PC-9 (cell line): ENCODE measurements at places on chromosomes 12 and 14. TPM values are rescaled to one million over a fixed set of nuclear protein-coding genes. Genes with fewer than 3 reads are reported as not detected.

GRCh38 chr12:116537101-116537904 lies 21.9 kb upstream of the MAP1LC3B2 start:
- no peak for DNase-seq

- no peak for DNase-seq
Observed at GRCh38 chr12:45944771-45945170, 45.6 kb downstream of the SCAF11 start.

- DNase-seq = no peak
Observed at GRCh38 chr14:79588398-79588797, 622.9 kb downstream of the DIO2 start.

DNA sequence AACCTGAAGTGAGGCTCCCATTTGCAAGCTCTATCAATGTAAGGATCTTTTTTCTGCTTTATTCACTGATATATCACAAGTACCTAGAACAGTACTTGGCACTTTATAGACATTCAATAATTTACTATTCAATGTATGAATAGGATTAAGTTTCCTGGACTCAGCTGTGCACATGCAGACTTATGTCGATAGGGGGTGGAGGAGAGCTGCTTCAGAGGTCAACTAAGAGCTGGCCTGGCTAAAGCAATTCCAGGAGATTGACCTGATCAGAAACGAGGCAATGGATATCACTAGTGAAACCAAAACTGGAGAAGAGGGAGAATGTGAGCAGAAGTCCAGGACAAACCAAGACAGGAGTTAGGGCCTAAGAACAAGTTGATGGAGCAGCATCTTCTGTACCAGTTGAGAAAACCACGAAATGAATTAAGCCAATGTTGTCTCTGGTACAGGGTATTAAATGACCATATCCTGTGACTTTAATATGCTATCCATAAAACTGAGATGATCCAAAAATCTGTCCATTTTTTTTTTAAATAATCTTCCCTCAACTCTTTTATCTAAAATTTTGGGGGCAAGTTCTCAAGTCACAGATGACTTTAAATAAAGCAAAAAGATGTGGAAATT lies 169.2 kb downstream of the PIK3C2G start:
- peak; percentile 39 for DNase-seq

- DNase-seq = peak; percentile 25
Observed at GRCh38 chr14:35342489-35343010, 50.4 kb downstream of the PSMA6 start.

DNA sequence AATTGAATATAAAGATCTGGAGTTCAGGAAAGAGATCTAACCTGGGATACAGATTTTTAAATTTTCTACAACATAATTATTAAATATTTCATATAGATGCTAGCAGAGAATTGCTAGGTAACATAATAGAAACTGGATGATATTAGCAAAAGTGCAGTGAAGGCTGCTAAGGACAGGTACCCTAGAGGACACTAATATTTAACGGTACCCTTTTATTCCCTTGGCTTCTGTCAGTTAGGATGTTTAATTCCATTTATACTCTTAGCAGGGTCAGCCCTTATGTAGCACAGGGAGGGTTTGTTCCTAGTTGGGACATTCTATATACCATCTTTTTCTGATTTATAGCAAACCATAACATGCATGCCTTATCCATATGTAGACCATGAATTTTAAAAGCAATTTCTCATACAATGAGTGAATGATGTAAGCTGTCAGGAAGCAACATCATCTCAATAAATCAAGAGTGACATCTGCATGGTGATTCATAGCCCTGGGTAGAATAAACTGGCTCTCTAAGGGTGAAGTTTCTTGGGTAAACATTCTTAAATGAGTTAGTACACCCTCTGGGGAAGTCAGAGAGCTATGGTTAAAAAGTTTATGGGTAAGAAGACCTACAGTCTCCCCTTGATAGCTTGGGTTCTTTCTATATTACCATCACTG lies 404.4 kb upstream of the MGAT4C start:
- DNase-seq = no peak

DNA sequence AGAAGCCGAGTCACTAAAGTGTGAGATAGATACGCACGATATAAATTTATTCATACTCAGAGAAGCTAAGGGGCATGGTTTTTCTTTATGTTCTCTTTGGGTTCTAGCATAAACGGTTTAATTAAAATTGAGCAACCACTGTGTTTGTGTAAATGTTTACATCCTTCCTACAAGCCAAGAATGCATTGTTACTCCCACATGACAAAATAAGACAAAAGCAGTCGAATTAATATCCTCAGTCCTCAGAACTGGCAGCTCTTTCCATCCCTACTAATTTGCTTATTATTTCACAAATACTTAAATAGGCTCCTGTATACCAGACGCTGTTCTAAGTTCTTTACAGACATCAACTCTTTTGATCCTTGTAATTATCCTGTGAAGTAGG lies 32.0 kb downstream of the SSPN start:
- DNase-seq = no peak

DNA sequence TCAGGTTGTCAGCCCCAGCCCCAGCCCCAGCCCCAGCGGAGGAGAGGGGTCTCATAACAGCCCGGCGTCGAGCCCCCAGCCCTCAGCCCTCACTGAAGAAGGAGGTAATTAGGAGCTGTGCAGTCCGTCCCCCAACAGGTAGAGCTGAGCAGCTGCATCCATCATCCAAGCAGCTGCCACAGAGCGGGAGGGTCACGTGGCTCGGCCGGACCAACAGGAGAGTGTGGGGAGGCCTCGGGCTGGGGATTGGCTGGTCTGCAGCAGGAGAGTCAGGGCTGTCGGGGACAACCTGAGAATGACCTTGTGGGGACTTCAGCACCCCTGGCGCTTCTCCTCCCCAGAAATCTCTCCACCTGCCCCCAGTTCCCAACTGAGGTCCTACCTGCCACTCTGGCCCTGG lies 29.6 kb downstream of the SMUG1 start:
- DNase-seq = no peak

- DNase-seq = no peak
Observed at GRCh38 chr12:128617304-128617833, 206.4 kb downstream of the SLC15A4 start.

GRCh38 chr12:115172521-115172920 lies 488.5 kb upstream of the TBX3 start:
- DNase-seq = no peak

SERPINA9 gene
- total RNA-seq = not detected in 2 replicates

NRIP2 gene
- total RNA-seq = not detected in 2 replicates

B4GALNT1 gene
- 15.0 and 17.9 TPM in 2 replicates for total RNA-seq

WIF1 gene
- total RNA-seq = not detected in 2 replicates

SMCO2 gene
- 1.9 and 3.7 TPM in 2 replicates for total RNA-seq

RNU4-1 gene
- 1,857 and 3,341 TPM in 2 replicates for total RNA-seq
